ENCODE measurements at places on chromosomes 4 and X.
A peak's percentile ranks its signal among the peaks of the same experiment; 100 is the strongest.

DNA sequence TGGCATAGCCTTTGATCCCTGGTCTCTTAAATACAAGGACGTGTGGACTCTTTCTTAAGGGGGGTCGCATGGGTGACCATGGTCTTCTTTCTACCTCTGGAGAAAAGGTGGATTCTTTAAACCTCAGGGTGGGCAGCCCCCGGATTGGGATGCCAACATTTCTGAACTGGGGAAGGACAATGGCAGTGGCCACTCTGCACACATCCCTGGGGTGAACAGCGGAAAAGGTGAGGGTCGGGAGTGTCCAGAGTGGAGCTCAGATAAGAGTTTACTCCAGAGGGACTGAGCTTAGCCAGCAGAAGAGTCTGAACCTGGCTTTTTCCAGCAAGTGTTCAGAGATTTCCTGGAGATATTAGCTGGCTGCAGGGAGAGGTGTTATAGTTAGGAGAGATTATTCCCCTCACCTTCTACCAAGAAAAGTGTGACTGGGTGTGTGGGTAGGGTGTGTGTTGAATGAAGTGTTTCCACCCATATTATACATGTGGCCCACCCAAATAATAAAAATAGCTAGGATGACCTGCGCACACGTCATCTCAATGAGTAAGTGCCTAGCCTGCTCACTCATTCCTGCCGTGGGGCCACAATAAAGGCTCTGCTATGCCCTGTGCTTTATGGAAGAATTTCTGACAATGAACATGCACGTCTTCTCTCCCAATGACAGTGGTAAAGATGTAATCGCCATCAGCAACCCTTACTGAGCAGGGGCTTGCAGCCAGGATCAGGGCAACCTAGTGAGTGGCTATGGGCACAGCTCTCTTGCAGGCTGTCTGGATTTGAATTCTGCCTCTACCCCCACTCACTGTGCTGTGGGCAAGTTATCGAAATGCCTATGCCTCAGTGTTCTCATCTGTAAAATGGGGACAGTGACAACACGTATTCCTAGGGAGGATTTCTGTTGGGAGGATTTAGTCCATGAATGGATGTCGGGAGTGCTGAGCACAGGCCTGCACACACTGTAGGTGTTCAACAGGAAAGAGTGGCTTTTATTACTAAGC is 76.6 kb downstream of the SLC2A9 start:
- DNase-seq, result no peak

- no peak for DNase-seq
Observed at GRCh38 chrX:31061091-31061490, 10.8 kb downstream of the FTHL17 start.

DNA sequence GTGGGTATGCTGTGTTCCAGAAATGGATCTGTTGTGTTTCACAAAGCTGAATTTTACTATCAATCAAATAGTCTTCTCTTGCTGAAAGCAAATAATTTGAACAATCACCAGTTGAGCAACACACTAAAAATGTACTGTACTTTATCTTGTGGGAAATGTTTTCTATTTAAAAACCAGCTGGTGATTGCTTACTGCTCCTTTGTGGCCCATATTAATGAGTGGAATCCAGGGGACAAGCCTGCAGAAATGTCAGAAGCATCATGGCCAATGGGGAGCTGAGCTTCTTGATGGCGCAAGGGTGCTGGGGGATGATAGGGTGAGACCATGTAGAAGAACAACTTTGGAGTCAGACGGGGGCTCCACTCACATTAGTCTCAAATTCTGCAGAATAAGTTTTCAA is 346.2 kb downstream of the ARHGAP10 start:
- no peak for DNase-seq

DNA sequence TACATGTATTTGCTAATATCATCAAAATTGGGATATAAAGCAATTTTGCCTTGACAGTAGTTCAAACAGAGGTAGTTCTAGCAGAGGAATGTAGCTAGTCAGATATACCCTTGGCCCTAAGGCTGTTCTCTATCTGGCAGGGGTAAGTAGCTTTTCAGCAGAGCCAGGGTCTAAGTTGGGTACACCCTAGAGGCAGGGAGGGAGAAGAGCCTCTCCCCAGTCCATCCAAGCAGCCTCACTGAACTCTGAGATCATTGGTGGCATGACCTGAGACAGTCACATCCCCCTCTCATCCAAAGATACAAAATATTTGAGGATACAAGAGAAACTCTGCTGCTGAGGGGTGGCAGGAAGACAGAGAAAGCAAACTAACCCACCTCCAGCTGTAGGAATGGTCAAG is 343.7 kb downstream of the DHX15 start:
- no peak for DNase-seq

- peak; percentile 21 for DNase-seq
Observed at GRCh38 chr4:30719454-30720020, 632 bp upstream of the PCDH7 start.

DNA sequence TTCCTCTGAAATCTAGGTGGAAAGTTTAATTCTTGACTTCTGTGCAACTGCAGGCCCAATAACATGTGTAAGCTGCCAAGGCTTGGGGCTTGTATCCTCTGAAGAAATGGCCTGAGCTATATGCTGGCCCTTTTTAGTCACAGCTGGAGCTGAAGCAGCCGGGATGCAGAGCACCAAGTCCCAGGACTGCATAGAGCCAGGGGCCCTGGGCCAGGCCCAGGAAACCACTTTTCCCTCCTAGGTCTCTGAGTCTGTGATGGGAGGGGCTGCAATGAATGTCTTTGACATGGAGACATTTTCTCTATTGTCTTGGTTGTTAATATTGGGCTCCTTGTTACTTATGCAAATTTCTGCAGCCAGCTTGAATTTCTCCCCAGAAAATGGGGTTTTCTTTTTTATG is 588.5 kb downstream of the CENPC start:
- DNase-seq, result no peak

GRCh38 chr4:8592366-8593263 is at the start of gene CPZ:
CPZ (plus strand) TSS chr4:8592765; CDS start chr4:8592834, 69 bp downstream.
- DNase-seq, result no peak

DNA sequence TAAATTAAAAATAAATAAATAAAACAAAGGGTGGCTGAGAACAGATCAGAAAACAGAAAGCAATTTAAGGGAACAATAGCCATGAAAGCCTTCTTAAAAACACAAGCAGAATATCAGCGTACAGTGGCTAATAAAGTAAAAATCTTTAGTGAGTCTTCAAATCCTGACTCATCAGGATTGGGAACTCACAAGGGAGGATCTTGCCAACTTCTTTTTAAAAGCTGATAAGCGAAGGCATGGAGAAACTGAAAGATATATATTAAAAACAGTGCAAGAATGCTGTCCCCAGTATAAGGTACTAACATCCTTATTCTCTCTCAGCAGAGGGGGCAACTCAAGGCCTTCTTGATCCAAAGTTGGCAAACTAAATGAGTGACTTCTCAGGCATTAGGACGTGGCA is 180.1 kb downstream of the DHX15 start:
- no peak for DNase-seq

Measured in SHP77 (cell line).